ENCODE measurements at places on chromosomes 13 and 19.

DNA sequence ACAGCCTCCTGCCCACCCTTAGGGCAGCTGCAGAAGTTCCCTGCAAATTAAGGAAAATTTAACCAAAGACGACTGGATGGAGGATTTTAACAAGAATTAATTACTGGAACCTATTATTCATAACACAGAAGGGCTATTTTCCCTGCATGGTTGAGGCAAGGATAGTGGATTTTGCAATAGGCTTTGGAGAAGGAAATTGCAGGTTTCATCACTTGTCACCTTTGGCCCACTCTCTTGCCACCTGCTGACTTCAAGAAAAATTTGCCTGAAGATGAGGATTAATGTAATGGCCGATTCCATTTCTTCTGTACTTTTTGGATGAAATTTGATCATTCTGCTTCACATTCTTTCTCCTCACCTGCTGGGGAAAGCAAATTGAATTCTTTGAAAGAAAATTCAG, 261.7 kb downstream of the FGF9 start:
- no peak for DNase-seq

DNA sequence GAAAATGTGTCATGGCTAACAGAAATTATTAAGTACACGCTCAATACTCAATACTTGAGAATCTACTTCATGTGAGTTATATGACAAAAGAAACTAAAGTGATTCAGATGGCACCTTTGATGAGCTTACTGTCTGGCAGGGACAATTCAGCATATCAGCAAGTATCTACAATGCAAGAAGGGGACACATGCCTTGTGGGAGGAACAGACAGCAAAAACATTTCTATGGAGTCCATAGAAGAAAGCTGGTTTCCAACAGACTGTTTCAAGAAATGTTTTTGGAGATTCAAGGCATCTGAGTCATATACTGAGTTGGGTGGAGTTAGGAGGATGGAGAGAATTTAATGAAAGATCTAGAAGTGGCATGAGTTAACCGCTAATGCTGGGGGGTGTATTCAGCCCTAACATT, 54.7 kb downstream of the MBNL2 start:
- no peak for DNase-seq

DNA sequence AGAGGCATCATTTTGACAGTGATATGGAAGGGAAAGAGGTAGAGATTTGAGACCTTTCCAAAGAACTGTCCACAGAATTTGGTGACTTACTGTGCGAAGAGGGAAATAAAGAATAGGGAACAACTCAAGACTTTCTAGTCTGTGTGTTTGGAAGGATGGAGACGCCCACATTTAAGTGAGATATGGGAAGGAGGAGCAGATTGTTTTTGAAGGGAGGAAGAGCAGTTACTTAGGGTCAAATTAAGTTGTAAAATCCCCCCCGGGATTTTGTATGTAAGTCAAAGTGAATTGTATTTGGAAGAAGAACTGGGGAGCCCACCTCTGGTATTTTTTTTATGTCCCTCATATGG, 1.2 kb downstream of the USPL1 start:
- DNase-seq: no peak

- no peak for DNase-seq
Observed at GRCh38 chr19:37362733-37363132, 8.2 kb upstream of the ZNF527 start.

DNA sequence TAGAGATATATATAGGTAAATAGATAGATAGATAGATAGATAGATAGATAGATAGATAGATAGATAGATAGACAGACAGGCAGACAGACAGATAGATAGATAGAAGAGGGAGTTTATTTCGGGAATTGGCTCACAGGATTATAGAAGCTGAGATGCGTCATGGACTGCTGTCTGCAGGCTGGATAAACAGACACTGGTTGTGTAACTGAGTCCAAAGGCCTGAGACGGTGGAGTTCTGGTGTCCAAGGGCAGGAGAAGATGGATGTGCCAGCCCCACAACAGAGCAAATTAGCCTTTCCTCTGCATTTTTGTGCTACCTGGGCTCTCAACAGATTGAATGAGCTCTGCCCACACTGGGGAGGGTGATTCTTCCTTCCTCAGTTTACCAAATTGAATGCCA, 2.7 kb downstream of the CYP4F3 start:
- no peak for DNase-seq

- DNase-seq: no peak
Observed at GRCh38 chr19:38277549-38277948, 13.2 kb downstream of the SPINT2 start.

- DNase-seq: no peak
Observed at GRCh38 chr19:2421581-2422306, 5.6 kb downstream of the TIMM13 start.

- DNase-seq: no peak
Observed at GRCh38 chr19:34484328-34484727, 2.8 kb downstream of the WTIP start.
